Neural progenitor cell (in vitro differentiated cells): ENCODE measurements at places on chromosomes 3 and 15. TPM values are rescaled to one million over a fixed set of nuclear protein-coding genes. Genes with fewer than 3 reads are reported as not detected.

GRCh38 chr3:129553719-129554118 is 10.7 kb downstream of the H1-8 start:
- no peaks in the 10 kb centered on the region for H3K36me3 ChIP-seq
- H3K27ac ChIP-seq = no peak overlapping the region
- no peaks in the 10 kb centered on the region for H3K27me3 ChIP-seq
- peaks cover 42% of the 10 kb centered on the region for H3K4me1 ChIP-seq
- H3K4me3 ChIP-seq = no peak overlapping the region

GRCh38 chr15:51348688-51349087 is 7.2 kb downstream of the GLDN start:
- no peak overlapping the region for H3K27ac ChIP-seq
- H3K36me3 ChIP-seq = no peaks in the 10 kb centered on the region
- no peaks in the 10 kb centered on the region for H3K4me1 ChIP-seq
- no peak for DNase-seq
- no peak overlapping the region for H3K4me3 ChIP-seq
- H3K27me3 ChIP-seq = peaks cover 15% of the 10 kb centered on the region

DNA sequence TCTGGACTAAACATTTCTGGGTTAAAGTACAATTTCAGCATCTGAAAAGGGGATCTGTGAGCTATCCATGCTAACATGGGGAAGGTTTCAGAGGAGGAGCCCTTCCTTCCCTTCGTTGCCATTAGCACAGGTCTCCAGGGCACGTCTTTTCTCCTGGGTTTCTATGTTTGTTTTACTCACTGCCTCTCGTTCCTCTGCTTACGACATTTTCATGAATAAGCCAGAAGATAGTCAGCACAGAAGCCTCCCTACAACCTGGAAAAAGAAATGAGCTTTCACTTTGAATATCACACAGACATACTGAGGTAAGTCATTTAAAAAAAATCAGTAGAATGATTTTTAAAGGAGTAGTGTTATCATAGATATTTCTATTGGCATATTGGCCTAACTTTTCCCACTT is 117.2 kb upstream of the KCNMB2 start:
- H3K36me3 ChIP-seq = peaks cover 3% of the 10 kb centered on the region
- no peaks in the 10 kb centered on the region for H3K27me3 ChIP-seq
- no peaks in the 10 kb centered on the region for H3K4me1 ChIP-seq
- no peak overlapping the region for H3K27ac ChIP-seq
- no peak for DNase-seq

GRCh38 chr3:73768524-73769308 is 144.0 kb upstream of the PDZRN3 start:
- no peaks in the 10 kb centered on the region for H3K27me3 ChIP-seq
- DNase-seq = no peak
- H3K4me1 ChIP-seq = peaks cover 12% of the 10 kb centered on the region
- H3K27ac ChIP-seq = no peak overlapping the region

DNA sequence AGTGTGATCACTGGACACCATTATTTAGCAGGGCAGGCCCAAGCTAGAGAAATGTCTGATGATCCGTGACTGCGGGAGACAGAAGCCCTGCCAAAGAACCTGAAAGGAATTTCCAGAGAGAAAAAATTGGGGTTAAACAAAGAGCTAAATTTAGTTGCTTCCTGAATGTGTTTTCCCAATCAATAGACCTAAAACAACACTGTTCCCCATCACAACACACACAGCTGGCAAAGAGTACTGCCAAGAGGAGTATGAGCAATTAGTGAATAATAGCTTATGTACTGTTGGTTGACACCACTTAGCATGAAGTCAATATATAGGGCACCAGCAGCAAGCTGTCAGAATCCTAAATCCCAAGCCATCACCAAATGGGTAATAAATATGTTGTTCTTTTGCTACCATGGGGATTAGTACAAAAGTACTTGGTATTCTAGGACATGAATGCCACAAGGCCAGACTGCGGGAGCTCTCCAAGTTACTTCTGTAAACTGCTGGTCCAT is 35.7 kb downstream of the CLK3 start:
- no peaks in the 10 kb centered on the region for H3K27me3 ChIP-seq
- H3K36me3 ChIP-seq = no peaks in the 10 kb centered on the region
- DNase-seq = no peak
- H3K4me1 ChIP-seq = no peaks in the 10 kb centered on the region

GRCh38 chr3:159634483-159634882 is 354.2 kb upstream of the IL12A start:
- no peak overlapping the region for H3K4me3 ChIP-seq
- H3K27ac ChIP-seq = no peak overlapping the region
- no peak for DNase-seq
- peaks cover 10% of the 10 kb centered on the region for H3K4me1 ChIP-seq
- H3K36me3 ChIP-seq = no peaks in the 10 kb centered on the region
- no peaks in the 10 kb centered on the region for H3K27me3 ChIP-seq

DNA sequence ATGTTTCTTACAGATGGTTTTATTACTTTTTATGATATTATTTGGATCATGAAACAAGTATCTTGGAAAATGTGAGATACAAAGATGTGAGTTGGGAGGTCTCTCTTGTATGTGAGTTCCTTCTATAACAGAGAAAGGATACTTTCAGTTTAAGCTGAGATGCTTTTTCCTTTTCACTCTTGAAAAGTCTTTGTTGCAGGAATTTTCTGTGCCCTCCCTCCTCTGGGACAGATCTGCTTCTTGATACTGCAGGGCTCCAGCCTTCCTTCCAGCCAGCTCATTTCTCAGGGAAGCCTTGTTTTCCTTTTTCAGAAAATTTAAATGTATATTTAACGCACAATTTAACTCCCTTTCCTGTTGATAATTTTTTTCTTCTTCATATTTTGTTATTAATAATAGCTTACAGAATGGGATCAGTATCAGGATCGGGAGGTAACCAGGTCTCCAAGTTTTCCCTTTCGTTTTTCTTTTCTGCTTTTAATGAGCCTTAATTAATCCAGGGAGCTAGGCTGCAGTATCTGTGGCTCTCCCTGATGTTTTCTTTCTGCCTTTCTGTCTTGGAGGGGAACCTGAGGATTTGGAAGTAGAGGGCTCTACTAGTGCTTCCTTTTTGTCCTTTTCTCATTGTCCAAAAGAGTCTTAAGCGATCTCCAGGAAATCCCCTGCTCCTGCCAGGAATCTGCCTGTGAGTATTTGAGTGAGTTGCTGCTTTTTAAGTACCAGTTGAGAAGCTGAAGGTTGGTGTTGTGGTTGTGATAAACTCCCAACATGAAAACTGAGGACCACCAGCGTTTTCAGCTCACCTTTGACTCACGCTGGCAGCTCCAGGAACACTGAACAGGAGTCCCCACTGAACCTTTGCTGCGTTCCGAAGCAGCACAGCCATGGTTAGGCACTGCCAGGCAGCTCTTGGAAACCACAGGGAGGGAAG is 105.7 kb downstream of the IGF1R start:
- no peaks in the 10 kb centered on the region for H3K36me3 ChIP-seq
- peaks cover 16% of the 10 kb centered on the region for H3K4me1 ChIP-seq
- peak overlapping the region; percentile 93 for H3K27ac ChIP-seq
- H3K27me3 ChIP-seq = no peaks in the 10 kb centered on the region
- DNase-seq = peak; percentile 74
- peak overlapping the region; percentile 32 for H3K4me3 ChIP-seq

DNA sequence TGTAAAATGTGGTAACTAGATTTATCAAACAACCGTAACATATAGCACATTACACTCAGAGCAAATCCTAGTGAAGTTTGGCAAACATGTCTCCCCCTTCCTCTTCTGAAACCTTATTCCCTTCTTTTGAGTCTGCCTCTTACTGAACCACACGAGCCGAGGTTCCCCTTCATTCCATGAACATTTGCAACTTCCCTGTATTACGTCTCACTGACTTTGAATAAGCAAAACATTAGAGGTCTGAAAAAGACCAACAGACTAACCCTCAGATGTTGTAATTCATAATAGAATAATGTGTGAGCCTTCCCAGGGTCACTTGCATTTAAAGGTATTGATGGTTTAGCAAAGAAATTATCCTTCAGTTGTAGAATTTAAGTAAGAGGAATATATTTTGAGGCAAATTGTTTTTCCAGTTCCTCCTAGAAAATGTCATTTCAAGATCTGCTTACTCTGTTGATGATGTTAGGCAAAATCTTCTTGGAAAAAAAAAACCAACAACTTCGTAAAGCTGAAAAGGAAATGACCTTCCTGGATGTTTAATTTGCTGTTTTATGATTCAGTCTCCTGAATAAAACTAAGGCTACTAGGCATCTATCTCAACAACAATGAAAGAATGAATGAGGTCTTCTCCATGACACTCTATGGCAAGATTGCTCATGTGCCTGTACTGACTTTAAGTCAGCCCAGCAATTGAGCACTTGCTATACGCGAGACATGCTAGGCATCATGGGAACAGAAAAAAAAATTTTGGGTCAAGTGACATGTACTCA is 296.9 kb upstream of the NECTIN3 start:
- no peak overlapping the region for H3K27ac ChIP-seq
- H3K27me3 ChIP-seq = no peaks in the 10 kb centered on the region
- DNase-seq = no peak
- no peaks in the 10 kb centered on the region for H3K4me1 ChIP-seq
- no peak overlapping the region for H3K4me3 ChIP-seq
- H3K36me3 ChIP-seq = no peaks in the 10 kb centered on the region

GRCh38 chr15:79562403-79562815 is 130.3 kb downstream of the MINAR1 start:
- no peak for DNase-seq
- no peaks in the 10 kb centered on the region for H3K4me1 ChIP-seq
- H3K27me3 ChIP-seq = no peaks in the 10 kb centered on the region
- no peak overlapping the region for H3K27ac ChIP-seq

- H3K27ac ChIP-seq = no peak overlapping the region
- no peak overlapping the region for H3K4me3 ChIP-seq
- no peaks in the 10 kb centered on the region for H3K27me3 ChIP-seq
- no peaks in the 10 kb centered on the region for H3K4me1 ChIP-seq
- DNase-seq = no peak
These were observed 22.9 kb downstream of the MECOM start for GRCh38 chr3:169640467-169641148.

- DNase-seq = no peak
- H3K4me3 ChIP-seq = no peak overlapping the region
- H3K27me3 ChIP-seq = no peaks in the 10 kb centered on the region
- no peaks in the 10 kb centered on the region for H3K4me1 ChIP-seq
- H3K27ac ChIP-seq = no peak overlapping the region
These were observed 68.8 kb upstream of the IL12A start for GRCh38 chr3:159919873-159920272.

GRCh38 chr3:151900884-151901643 is 27.6 kb downstream of the SUCNR1 start:
- no peaks in the 10 kb centered on the region for H3K27me3 ChIP-seq
- peaks cover 43% of the 10 kb centered on the region for H3K4me1 ChIP-seq
- DNase-seq = no peak

ANKRD63 gene
- not detected in 2 replicates for total RNA-seq

LMAN1L gene
- total RNA-seq = not detected in 2 replicates

PDE8A gene
- 9.0 and 11.4 TPM in 2 replicates for total RNA-seq

ITIH1 gene
- not detected in 2 replicates for total RNA-seq

ACY1 gene
- total RNA-seq = 17.3 and 31.8 TPM in 2 replicates

WDR93 gene
- 0.51 and 0.62 TPM in 2 replicates for total RNA-seq

SMCO1 gene
- total RNA-seq = not detected in 2 replicates
